Lung (tissue), 17 donors: ENCODE measurements at places on chromosomes 11 and 22.
A peak's percentile ranks its signal among the peaks of the same experiment; 100 is the strongest.

DNA sequence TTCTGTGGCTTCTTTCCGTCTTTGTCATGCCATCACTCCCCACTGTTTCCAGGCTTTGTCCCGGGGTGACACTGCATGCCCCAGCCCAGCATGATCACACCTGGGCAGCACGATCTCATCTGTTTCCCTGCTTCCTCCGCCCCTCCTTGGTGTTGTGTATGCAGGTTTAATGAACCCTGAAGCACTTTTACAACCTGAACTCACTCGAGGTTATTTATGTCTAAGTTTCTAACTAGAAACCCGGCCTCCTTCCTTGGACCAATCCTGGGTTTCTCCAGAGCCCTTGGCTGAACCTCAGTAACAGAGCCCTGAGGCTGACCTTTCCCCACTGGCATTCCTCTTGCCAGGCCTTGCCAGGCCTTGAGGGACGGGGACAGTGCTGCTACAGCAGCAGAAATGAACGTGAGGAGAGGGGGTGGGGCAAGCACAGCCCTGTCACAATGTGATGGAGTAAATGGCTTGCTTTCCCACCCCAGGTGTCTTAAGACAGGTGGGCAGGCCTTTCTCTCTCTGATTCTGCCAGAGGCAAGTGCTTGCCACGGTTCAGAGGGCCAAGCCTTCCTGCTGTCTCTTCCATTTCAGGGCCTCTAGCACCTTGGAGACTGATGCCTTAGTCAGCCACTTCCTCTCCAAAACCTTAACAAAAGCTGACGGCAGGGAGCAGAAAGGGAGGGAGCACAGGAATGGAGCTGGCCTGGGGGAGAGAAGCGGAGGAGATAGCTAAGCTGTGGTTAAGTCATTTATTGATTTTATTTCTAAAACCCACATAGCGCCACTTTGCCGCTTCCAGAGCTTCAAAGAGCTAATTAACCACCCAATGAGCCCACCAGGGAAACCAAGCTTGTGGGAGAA, 3.1 kb upstream of the PYGM start:
- H3K27me3 ChIP-seq: no peaks in the 10 kb centered on the region
- peaks cover 4% of the 10 kb centered on the region for H3K4me1 ChIP-seq
- peaks cover 32% of the 10 kb centered on the region for H3K36me3 ChIP-seq
- peak overlapping the region; percentile 57 for H3K27ac ChIP-seq

- H3K27me3 ChIP-seq: no peaks in the 10 kb centered on the region
- H3K27ac ChIP-seq: no peak overlapping the region
- DNase-seq: peak; percentile 57
- no peaks in the 10 kb centered on the region for H3K4me1 ChIP-seq
Measured at GRCh38 chr11:77472991-77473800, 698 bp downstream of the PAK1 start.

- H3K36me3 ChIP-seq: no peaks in the 10 kb centered on the region
- DNase-seq: no peak
- no peaks in the 10 kb centered on the region for H3K4me1 ChIP-seq
- no peak overlapping the region for H3K27ac ChIP-seq
- H3K4me3 ChIP-seq: no peak overlapping the region
- no peaks in the 10 kb centered on the region for H3K27me3 ChIP-seq
Measured at GRCh38 chr11:86453290-86454030, 78.8 kb downstream of the CCDC81 start.

DNA sequence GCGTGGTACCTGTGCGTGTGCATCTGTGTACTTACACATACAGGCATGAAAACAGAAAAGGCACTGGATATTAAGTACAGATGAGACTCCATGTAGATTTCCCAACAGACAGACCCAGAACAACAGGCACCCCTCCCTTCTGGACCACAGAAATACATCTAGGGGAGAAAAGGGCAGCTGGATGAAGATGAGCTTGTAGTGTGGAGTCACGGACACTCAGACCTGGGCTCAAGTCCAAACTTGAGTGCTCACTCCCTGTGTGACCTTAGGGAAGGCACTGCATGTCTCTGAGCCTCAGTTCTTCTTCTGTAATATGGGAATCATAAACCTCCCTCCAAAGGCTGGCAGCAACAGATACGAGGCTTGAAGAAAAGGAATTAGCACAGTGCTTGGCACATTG, 108.9 kb downstream of the GALNT18 start:
- H3K27me3 ChIP-seq: no peaks in the 10 kb centered on the region
- H3K36me3 ChIP-seq: no peaks in the 10 kb centered on the region
- H3K4me3 ChIP-seq: no peak overlapping the region
- H3K27ac ChIP-seq: no peak overlapping the region
- DNase-seq: no peak

DNA sequence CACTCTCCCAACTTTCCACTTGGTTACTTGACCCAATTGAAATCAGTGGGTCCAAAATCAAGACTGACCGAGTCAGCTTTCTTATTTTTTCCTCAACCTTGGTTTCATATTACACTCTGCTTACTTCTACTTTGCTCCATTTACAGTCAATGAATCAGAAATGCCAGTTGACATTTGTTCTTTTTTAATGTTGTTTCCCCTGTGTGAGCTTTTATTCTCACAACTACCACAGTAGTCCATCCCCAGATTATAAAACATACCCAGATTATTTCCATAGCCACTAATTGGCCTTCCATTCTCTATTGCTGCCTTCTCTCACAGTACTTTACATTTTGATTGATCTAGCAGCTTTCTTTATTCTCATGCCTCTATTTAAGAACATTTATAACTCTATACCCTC, 50.0 kb downstream of the DNAJC24 start:
- H3K27ac ChIP-seq: no peak overlapping the region
- no peak overlapping the region for H3K4me3 ChIP-seq
- H3K27me3 ChIP-seq: no peaks in the 10 kb centered on the region

DNA sequence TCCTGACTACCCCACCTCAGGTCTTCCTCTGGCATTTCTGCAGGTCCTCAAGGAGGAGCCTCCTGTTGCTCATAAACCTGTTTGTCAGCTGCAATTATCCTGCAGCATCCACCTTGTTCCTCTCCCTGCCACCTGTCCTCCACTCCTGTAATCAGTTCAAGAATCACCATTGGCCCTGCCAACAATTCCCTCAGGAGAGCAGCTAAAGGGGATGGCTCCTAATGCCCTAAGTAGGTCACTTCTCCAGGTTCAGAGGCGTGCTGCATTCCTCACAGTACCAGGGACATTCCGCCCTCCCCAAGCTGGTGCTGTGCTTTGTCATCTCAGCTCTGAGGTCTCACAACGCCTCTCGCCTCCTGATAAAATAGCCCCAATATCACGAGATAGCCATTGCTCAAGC, 2.1 kb downstream of the CLDN25 start:
- no peaks in the 10 kb centered on the region for H3K27me3 ChIP-seq
- H3K4me1 ChIP-seq: peaks cover 2% of the 10 kb centered on the region
- no peak overlapping the region for H3K4me3 ChIP-seq

DNA sequence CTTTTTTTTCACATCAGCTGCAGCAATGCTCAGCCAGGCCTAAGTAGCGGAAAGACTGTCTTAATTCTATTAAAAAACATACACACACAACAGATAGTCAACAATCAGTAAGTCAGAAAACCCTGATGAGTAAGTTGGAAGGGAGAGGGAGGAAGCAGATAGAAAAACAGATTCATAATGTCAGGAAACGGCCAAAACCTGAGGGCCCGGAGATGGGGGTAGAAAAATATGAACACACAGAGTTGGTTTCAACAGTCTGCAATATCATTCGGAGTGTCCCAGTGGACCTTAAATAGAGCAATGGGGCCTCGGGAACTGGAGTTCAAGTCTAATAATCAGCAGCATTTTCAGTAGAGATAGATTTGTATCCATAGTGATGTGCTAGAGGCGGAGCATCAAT, 14.8 kb downstream of the LRRC55 start:
- no peaks in the 10 kb centered on the region for H3K36me3 ChIP-seq
- H3K27me3 ChIP-seq: no peaks in the 10 kb centered on the region
- peaks cover 2% of the 10 kb centered on the region for H3K4me1 ChIP-seq
- no peak for DNase-seq

GRCh38 chr11:1541474-1542204, 30.4 kb downstream of the DUSP8 start:
- H3K36me3 ChIP-seq: no peaks in the 10 kb centered on the region
- DNase-seq: no peak
- H3K27ac ChIP-seq: no peak overlapping the region
- no peaks in the 10 kb centered on the region for H3K4me1 ChIP-seq
- H3K4me3 ChIP-seq: no peak overlapping the region
- no peaks in the 10 kb centered on the region for H3K27me3 ChIP-seq

GRCh38 chr11:104328512-104328907, 164.6 kb upstream of the PDGFD start:
- H3K4me1 ChIP-seq: no peaks in the 10 kb centered on the region
- DNase-seq: peak; percentile 68
- H3K27ac ChIP-seq: no peak overlapping the region
- no peaks in the 10 kb centered on the region for H3K36me3 ChIP-seq

DNA sequence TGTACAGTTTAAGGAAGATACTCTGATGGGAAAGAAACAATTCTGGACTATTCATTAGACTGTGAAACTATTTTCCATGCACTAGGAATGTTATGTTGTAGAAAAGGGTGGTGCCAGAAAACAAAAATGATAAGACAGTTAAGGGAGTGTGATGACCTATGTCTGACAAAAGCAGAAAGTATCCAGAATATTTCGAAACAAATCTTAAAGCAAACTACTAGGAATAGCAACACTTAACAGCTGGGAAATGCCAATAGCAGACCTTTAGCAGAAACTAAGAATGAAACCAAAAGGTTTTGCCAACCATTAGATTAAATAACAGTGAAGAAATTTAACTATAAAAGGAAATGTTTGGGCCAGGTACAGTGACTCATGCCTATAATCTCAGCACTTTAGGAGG, 3.3 kb upstream of the ARHGAP20 start:
- peak; percentile 16 for DNase-seq
- no peaks in the 10 kb centered on the region for H3K4me1 ChIP-seq
- H3K27ac ChIP-seq: no peak overlapping the region
- H3K36me3 ChIP-seq: no peaks in the 10 kb centered on the region
- H3K4me3 ChIP-seq: no peak overlapping the region

DNA sequence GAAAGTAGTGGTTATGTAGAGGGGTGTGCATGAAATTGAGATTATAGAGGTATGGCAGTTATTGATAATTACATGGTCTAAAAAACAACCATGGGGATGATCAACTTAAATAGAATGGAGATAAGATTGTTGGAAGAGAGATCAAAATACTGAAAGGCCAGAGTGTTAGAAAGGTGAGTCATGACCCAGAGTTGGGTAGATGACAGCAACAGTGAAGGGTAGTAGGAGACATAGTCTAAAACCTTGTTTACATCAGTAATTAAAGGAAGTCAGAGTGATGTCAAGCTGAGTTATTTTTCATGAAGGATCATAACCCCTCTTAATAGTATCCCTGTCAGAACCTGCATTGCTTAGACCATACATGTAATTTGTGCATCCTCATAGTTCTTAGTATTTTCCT, 110.9 kb downstream of the ELP4 start:
- H3K4me1 ChIP-seq: no peaks in the 10 kb centered on the region
- DNase-seq: no peak
- no peak overlapping the region for H3K27ac ChIP-seq

- H3K36me3 ChIP-seq: no peaks in the 10 kb centered on the region
- H3K4me3 ChIP-seq: no peak overlapping the region
- H3K27me3 ChIP-seq: no peaks in the 10 kb centered on the region
Measured at GRCh38 chr11:110897035-110897434, 184.8 kb upstream of the ARHGAP20 start.

GRCh38 chr11:85787809-85788760, 22.9 kb downstream of the SYTL2 start:
- H3K4me1 ChIP-seq: no peaks in the 10 kb centered on the region
- no peak overlapping the region for H3K27ac ChIP-seq
- no peak overlapping the region for H3K4me3 ChIP-seq
- H3K36me3 ChIP-seq: no peaks in the 10 kb centered on the region
- H3K27me3 ChIP-seq: no peaks in the 10 kb centered on the region
- DNase-seq: no peak

DNA sequence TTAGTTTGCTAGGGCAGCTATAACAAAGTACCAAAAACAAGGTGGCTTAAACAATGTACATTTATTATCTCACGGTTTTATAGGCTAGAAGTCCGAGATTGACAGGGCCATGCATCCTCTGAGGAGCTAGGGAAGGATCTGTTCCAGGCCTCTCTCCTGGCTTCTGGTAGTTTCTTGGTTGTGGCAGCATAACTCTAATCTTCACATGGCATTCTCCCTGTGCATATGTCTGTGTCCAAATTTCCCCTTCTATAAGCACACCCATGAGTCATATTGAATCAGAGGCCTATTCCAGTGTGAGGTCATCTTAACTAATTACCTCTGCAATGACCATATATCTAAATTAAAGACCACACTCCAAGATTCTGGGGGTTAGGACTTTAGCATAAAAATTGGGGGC, 31.3 kb upstream of the MMP13 start:
- H3K27ac ChIP-seq: no peak overlapping the region
- H3K4me3 ChIP-seq: no peak overlapping the region
- no peaks in the 10 kb centered on the region for H3K36me3 ChIP-seq
- no peaks in the 10 kb centered on the region for H3K4me1 ChIP-seq

DNA sequence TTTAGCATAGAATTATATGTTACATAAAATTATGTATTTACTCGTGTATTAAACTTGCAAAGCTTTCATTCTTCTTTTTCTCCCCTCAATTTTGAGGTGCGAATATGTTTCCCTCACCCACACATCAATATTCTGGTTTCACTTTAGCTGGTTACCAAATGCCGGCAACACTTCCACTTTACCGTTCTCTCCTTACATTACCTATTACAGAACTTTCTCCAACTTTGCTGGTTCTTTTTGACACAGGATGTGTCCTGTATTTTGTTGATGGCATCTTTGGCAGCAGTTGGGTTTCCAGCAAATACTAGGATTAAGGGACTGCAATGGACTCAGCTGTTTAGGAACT, 84.9 kb downstream of the PRR5L start:
- no peaks in the 10 kb centered on the region for H3K36me3 ChIP-seq
- DNase-seq: no peak
- H3K4me3 ChIP-seq: no peak overlapping the region
- peaks cover 13% of the 10 kb centered on the region for H3K4me1 ChIP-seq

GRCh38 chr22:46774253-46774979, 12.0 kb downstream of the TBC1D22A start:
- no peaks in the 10 kb centered on the region for H3K27me3 ChIP-seq
- H3K36me3 ChIP-seq: peaks cover 1% of the 10 kb centered on the region
- H3K27ac ChIP-seq: no peak overlapping the region
- peaks cover 45% of the 10 kb centered on the region for H3K4me1 ChIP-seq
- DNase-seq: no peak

DNA sequence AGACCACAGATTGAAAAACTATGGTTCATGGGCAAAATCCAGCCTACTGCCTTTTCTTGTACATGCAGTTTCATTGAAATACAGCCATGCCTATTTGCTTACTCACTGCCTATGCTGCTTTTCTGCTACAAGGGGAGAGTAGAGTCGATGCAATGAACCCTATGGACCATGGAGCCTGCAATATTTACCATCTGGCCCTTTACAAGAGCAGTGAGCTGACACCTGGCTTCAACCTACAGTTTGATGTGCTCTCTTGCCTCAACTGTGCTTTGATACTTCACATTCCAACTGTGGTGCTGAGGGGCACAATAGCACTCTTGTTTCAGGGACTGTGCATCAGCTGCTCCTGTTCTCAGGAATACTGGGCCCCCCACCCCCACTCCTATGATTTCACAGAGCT, 239.5 kb upstream of the SORL1-AS1 start:
- H3K27me3 ChIP-seq: no peaks in the 10 kb centered on the region
- H3K4me3 ChIP-seq: no peak overlapping the region
- H3K27ac ChIP-seq: no peak overlapping the region

- H3K27me3 ChIP-seq: no peaks in the 10 kb centered on the region
- peaks cover 6% of the 10 kb centered on the region for H3K4me1 ChIP-seq
- no peak overlapping the region for H3K4me3 ChIP-seq
- H3K36me3 ChIP-seq: no peaks in the 10 kb centered on the region
Measured at GRCh38 chr11:73186886-73187285, 31.2 kb upstream of the P2RY2 start.
